ENCODE measurements at places on chromosomes 7 and 10. TPM values are rescaled to one million over a fixed set of nuclear protein-coding genes. Genes with fewer than 3 reads are reported as not detected.

GRCh38 chr7:130275826-130276297 is 9.2 kb downstream of the CPA2 start:
- H3K4me1 ChIP-seq = no peaks in the 10 kb centered on the region
- no peak overlapping the region for H3K27ac ChIP-seq
- DNase-seq = no peak
- H3K4me3 ChIP-seq = no peak overlapping the region
- H3K36me3 ChIP-seq = no peaks in the 10 kb centered on the region
- H3K27me3 ChIP-seq = no peaks in the 10 kb centered on the region

GRCh38 chr10:30825495-30825894 is 195.9 kb upstream of the LYZL2 start:
- peaks cover 7% of the 10 kb centered on the region for H3K27me3 ChIP-seq
- no peak for DNase-seq

Gene MSMB
- not detected for total RNA-seq

DNA sequence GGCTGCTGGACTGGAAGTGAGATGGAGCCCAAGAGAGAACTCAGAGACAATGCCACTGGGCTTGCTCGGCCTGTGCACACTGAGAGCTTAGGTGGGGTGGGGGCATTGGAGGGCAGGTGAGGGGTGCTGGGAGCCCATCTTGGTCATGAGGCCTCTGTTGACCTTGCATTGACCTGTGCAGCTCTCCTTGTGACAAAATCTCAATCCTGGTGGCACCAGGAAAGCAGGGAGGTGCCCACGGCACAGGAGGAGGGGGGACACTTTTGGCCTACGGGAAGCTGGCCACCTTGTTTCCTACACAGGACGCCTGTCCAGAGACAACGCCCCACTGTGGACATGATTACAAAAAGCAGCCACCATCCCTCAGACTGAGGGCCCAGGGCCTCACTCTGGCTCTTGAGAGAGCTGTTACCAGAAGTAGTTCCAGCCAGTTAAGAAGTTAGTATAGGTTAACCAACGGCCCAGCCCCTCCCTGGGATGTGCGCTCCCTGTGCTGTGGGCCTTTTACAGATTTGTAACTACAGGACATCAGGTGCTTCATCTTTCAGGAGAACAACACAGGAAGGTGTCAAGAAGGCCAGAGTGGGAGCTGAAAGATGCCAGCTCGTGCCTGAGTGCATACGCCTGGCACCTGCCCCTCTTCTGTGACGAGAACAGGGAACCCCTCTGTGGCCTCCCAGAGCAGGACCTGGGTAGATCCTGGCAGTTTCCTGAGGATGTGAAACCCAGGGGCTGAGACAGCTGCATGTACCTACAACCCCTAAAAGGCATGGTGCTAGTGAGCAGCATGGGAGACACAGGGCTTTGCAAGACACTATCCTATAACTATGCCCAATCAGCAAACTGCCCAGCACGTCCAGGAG is 10.3 kb downstream of the PKD1L1 start:
- no peaks in the 10 kb centered on the region for H3K36me3 ChIP-seq
- no peaks in the 10 kb centered on the region for H3K4me1 ChIP-seq
- H3K27ac ChIP-seq = no peak overlapping the region
- no peak for DNase-seq
- H3K27me3 ChIP-seq = no peaks in the 10 kb centered on the region
- H3K4me3 ChIP-seq = no peak overlapping the region

- no peaks in the 10 kb centered on the region for H3K36me3 ChIP-seq
- DNase-seq = no peak
- no peak overlapping the region for H3K4me3 ChIP-seq
- H3K27ac ChIP-seq = no peak overlapping the region
- H3K27me3 ChIP-seq = no peaks in the 10 kb centered on the region
- no peaks in the 10 kb centered on the region for H3K4me1 ChIP-seq
Measured at GRCh38 chr7:46178661-46179060, 257.6 kb upstream of the IGFBP3 start.

Gene NRAP
- total RNA-seq = not detected

GRCh38 chr7:69585169-69585568 is 13.1 kb upstream of the AUTS2 start:
- no peak overlapping the region for H3K27ac ChIP-seq
- H3K4me1 ChIP-seq = no peaks in the 10 kb centered on the region
- H3K27me3 ChIP-seq = no peaks in the 10 kb centered on the region
- H3K4me3 ChIP-seq = no peak overlapping the region
- no peaks in the 10 kb centered on the region for H3K36me3 ChIP-seq

DNA sequence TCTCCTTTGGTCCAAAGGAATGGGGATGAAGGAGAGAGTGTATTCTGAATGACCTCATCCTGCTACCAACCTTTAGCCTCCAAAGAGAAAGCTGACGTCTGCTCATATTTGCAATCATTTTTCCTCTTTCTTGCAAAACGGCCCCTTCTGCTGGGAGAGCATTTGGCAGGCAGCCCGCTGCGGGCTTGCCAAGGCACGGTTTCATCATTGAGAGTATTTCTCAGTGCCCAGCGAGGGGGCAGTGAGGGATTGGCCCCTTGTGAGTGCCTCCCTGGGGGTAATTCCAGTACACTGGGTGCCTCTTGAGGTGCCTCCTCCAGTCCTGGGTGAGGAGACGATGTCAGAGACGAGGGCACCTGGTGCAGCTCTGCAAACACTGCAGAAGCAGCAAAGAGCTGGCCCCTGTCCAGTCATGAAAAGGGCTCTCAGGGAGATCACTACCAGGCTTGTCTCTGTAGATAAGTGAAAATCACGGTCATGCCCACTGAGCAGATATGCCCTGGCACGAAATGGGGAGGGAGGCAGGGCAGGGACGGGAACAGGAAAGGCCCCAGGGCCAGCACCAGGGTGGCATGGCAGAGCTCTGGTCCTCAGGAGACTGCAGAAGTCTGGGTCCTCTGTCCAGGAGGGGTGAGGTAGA is 48.7 kb upstream of the SHH start:
- peaks cover 21% of the 10 kb centered on the region for H3K27me3 ChIP-seq
- H3K4me3 ChIP-seq = no peak overlapping the region
- no peak overlapping the region for H3K27ac ChIP-seq
- H3K4me1 ChIP-seq = no peaks in the 10 kb centered on the region
- H3K36me3 ChIP-seq = no peaks in the 10 kb centered on the region

DNA sequence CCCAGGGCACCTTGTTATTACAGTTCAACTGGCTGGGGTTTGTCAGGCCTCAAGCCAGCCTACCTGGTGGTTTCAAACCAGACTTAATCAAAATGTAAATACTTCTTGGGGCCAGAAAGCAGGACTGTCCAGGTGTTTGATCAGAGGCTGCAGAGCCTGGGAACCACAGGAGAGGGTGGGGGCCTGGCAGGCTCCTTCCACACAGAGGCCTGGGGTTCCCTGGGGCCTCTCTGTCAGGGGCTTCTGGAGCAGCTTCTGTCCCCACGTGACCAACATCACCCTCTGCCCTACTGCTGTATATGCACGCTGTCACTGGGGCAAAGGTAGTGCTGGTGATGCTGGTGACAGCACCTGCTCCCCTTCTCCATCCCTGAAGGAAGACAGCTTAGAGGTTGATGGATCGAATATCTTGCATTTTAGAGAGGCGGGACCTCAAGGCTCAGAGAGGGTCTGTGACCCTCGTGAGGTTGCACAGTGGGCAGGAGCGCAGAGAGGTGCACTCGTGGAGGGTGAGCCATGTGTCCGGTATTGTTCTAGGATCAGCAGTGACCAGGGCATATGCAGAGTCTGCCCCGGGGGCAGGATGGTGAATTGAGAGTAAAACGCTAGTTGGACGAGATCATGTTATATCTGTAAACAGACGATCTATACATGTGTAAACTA is 95.4 kb downstream of the GRK5 start:
- H3K27ac ChIP-seq = peak overlapping the region; percentile 3
- no peaks in the 10 kb centered on the region for H3K27me3 ChIP-seq
- no peaks in the 10 kb centered on the region for H3K4me1 ChIP-seq
- no peak for DNase-seq

Gene GPC2
- 3.6 TPM for total RNA-seq

- DNase-seq = peak; percentile 51
- H3K27me3 ChIP-seq = no peaks in the 10 kb centered on the region
- H3K4me1 ChIP-seq = no peaks in the 10 kb centered on the region
- no peaks in the 10 kb centered on the region for H3K36me3 ChIP-seq
- H3K4me3 ChIP-seq = peak overlapping the region; percentile 30
Measured at GRCh38 chr7:668139-668931, 58.2 kb upstream of the DNAAF5 start.

Gene HSPA12A
- total RNA-seq = 14.2 TPM

Gene RPA3
- 18.7 TPM for total RNA-seq

DNA sequence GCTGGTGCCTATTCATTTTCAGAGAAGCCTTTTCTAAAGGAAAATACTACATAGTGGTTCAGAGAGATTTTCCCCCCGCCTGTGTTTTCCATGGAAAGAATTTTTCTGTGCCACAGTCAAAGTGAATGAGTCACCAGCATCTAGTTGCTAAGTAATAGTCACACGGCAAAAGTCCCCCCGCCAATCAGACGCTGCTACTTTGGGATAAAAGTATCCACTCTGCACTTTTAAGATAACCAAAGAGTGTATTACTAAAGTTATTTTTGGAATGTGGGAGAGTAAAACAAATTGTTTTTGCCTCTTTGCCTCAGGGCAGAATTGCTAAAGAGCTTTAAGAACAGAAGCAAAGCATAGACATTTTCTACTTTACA is 23.5 kb downstream of the ABLIM1 start:
- peaks cover 13% of the 10 kb centered on the region for H3K4me1 ChIP-seq
- no peak overlapping the region for H3K4me3 ChIP-seq
- H3K27me3 ChIP-seq = no peaks in the 10 kb centered on the region
- no peak for DNase-seq
- H3K36me3 ChIP-seq = no peaks in the 10 kb centered on the region

Gene WNT16
- total RNA-seq = not detected
